Stimulated activated CD4-positive, alpha-beta T cell treated with anti-CD3 and anti-CD28 coated beads, Interleukin-1b, Interleukin-23, amount 100 ng/mL, for 1 hour (primary cell): ENCODE measurements at places on chromosomes 7 and 10.

DNA sequence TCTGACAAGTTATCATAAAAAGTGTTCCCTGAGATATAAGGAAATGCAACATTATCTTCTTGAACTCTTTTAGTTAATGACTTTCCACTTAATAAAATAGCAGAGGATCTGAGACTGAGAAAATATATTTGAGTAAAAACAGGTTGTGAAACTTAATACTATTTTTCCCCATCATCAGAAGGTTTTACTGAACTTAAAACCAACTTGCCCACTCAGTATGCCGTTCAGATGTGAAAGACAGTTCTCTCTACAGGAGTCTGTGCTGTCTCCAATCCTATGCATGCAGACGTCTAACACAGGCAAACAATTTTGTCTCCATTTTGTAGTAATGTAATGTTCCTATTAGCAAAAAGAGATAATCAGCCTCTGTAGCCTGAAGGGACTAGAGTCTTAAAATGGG is 38.2 kb upstream of the CYP2C18 start:
- no peak for DNase-seq

DNA sequence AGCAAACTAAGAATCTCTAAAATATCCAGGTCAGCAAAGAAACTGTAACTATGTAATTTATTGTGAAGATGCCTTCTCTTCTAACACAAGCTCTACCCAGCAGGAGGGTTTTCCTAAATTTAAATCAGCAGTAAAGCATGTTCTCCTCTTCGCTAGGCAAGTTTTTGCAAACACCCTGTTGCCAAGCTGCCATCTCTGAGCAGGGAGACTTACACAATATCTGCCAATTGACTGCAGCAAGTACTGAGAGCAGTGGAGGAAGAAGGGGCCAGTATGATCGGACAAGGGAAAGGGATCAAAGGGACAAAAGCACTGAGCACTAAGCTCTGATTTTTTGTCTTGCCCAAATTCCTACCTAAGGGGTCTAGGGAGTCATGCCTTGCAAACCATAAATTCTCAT is 16.0 kb upstream of the LANCL2 start:
- DNase-seq: no peak

- no peak for DNase-seq
These were observed 77.1 kb downstream of the INPP5A start for GRCh38 chr10:132614431-132615340.

- DNase-seq: no peak
These were observed 451.9 kb downstream of the DPP6 start for GRCh38 chr7:154503962-154504550.

- no peak for DNase-seq
These were observed 31.7 kb upstream of the AGR2 start for GRCh38 chr7:16836481-16836880.

DNA sequence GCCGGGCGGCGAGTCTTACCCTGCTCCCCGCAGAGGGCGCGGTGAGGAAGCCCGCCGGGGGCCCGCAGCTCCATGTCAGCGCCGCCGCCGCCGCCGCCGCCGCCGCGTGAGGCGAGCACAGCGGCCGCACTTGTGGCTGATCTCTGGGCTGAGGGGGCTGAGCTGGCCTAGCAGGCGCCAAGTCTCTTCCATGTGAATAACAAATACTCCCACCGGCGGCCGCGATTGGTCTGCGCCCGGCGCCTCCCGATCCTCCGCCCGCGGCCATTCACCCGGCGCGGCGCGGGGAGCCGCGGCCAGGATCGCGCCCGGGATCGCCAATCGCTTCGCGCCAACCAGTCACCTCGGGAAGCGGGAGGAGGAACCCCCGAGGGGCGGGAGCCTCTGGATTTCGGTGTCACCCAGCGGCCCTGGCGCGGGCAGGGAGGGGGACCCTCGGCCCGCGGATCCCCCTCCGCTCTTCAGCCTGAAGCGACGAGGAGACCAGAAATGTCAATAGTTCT is at the start of gene GRM8:
GRM8 (minus strand) TSS at position 164 of the 503 bp plus-strand sequence.
- no peak for DNase-seq

- no peak for DNase-seq
These were observed 44.4 kb upstream of the AMPH start for GRCh38 chr7:38675494-38676106.

DNA sequence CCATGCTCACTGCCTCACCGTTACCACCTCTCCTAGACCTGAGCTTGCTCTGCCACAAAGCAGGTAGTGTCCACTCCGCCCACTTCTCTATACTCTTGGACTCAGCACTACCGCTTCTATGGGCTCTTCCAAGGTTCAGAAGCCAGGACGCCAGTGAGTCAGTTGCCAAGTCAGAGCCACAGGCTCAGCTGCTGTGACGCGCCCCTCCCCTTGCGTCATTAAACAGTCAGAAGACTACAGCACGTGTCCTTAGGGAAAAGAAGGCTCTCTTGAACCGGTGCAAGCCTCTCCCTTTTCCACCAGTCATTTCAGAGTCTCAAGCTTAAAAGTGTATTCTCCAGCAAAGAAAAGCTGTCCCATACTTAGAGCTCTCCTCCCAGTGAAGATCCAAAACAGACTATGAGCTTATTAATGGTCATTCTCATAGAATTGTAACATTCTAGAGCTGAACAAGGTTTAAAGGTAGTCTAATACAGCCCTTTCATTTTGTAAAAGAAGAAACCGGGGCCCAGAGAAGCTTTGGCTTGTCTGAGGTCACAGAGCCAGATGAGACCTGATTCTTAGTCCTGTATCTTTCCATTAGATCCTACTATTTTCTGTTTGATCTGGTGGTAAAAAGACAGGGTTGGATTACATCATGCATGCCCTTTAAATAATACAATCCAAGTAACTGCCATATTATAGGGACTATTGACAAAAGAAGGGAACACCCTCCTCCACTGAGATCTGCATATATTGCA is 40.9 kb upstream of the MET start:
- no peak for DNase-seq

DNA sequence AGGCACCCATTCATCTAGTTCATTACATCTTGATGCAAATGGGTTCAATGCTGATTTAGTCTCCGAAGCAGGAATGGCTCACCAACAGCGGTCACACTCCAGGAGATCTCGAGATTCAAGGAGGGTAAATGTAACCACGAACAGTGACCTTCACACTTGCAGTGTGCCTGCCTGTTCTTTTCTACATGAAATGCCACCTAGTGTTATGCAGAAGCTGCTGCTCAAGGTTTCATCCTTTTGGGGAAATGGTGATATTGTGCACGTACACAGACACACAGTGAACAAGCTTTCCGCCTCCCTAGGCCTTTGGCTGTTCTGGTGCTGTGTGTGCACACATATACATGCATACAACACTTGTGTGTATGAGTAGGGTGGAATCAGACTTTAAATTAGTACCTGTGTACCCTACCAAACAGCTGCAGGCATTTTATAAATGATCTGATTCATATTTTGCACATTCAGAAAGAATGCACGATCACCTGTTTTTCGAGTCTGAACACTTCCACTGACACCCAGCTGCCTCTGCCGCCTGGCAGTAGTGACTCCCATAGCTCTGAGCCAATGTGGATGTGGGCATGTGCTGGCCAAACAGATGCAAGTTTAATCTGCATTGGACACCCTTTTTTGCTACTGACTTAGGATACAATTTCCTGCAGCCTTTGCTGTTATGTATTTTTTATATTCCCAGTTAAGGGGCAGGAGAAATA is 100.5 kb downstream of the TACC2 start:
- DNase-seq: no peak

GRCh38 chr7:132059141-132059540 is 502.7 kb upstream of the PODXL start:
- DNase-seq: no peak

DNA sequence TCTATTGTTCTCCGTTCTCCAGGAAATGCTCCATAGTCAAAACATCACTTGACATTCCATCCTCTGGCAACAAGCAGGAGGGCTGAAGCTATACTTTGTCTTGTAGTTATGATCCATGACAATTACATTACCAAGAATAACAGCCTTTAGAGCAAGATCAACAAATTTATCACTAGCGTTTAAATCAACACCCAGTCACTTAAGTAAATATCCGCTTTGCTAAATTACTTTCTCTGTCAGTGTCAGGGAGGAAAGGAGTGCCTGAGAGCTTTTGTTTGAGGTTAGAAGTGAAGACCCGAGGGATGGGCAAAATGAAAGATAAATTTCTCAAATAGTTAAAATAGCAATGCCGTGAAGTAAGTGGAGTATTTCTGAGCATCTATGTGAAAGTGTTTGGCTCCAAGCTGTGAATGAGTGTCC is 236.1 kb upstream of the BMPER start:
- DNase-seq: no peak

GRCh38 chr10:124348801-124349200 is 69.9 kb downstream of the OAT start:
- DNase-seq: no peak

GRCh38 chr7:41872966-41873365 is 170.1 kb upstream of the INHBA start:
- no peak for DNase-seq

- no peak for DNase-seq
These were observed 14.0 kb upstream of the PTTG1IP2 start for GRCh38 chr7:90455163-90456030.

- no peak for DNase-seq
These were observed 37.0 kb downstream of the EPDR1 start for GRCh38 chr7:37957221-37957970.

DNA sequence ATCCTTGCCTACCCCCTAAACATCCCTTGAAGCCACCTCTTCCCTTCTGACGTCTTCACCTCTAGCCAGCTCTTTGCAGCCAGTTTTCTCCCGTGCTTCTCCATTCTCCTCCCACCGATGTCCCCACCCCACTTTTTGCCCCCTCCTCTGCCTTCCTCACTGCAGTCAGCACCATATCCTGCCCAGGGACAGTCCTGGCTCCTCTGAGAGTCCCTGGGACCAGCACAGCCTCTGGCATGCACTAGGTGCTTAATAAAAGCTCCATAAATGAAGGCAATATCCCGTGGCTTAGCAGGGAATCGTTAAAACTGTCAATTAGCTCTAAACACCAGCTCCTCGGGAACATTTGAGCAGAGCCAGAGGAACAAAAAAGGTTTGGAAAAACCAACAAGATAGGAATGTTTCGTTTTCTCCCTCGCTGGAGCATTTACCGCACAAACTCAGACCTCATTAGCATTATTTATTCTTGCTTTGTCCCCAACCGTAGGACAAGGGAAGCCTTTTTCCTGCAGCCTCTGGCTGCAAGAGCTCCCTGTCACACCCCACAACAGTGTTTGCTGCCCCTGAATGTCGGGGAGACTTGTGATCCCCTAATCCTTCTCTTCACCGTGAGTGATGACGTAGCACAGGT is 16.1 kb downstream of the MYL10 start:
- no peak for DNase-seq

DNA sequence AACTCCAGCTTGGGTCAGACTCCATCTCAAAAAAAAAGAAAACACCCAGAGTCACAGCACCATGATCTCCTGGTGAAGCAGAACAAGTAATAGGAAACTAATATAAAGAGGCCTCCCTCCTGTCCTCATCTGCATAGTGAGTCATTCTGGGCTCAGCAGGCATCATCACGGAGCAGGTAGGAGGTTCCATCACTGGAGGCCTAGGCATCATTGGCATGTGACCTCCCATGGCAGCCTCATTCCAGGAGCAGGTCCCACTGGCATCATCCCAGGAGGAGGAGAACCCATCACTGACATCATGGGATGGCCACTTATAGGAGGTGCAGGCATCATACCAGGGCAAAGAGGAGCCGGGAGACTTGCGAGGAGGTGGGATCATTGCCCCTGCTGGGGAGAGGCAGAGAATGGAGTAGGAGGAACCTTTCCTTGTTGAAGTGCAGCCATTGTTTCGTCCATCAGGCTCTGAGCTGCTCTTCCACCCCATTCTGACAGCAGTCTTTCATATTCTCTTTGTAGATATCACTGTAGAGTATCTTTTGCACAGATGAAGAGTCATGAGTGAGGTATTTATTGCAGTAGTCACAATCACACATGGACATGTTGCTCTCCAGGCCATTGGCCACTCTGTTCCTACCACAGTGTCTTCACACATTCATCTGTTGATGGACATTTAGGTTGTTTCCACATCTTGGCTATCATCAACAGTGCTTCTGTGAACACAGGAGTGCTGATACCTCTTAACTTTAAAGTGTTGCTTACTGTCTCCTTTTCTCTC is 73.8 kb downstream of the OSBPL3 start:
- no peak for DNase-seq

DNA sequence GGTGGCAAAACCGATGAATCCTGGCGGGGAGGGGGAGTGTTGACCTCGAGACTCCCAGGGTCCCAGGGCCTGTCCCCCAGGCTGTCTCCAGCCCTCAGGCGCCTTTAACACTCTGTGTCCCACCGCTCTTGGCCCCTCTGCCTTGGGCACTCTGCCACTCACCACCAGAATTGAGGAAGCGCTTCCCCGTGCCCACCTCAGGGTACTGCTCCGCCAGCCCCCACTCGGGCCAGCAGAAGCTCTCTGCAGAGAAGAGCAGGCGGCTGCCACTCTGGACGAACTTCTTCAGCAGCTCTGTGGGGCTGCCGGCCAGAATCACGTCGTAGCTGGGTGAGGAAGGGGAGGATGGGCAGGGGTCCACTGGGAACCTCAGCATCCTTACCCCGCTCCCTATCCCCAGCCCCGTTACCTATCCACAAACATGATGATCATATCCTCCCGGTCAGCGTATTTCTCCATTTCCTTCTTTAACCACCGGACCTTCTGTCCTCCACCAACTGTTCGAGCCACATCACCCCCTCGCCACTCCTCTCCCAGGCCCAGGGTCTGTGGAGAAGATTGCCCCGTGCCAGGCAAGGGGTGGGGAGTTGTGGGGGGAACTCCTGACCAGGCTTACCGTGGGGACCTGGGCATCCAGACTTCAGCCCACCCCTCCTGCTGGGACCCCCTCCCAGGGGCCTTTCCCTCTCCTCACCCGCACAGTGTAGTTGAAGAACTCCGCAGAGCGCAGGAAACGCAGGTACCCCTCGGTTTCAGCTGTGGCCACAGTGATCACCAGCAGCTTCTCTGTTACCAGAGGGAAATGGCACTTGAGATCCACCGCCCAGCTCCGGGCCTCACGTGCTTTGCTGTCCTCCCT is 1.2 kb downstream of the PLOD3 start:
- DNase-seq: no peak

- no peak for DNase-seq
These were observed 71.2 kb downstream of the GRID1 start for GRCh38 chr10:86295351-86295750.

- DNase-seq: no peak
These were observed 216.5 kb downstream of the DNAJB6 start for GRCh38 chr7:157553256-157553655.

- no peak for DNase-seq
These were observed 9.2 kb downstream of the ZNF394 start for GRCh38 chr7:99490878-99491277.

GRCh38 chr10:90644165-90644564 is 213.7 kb downstream of the HTR7 start:
- no peak for DNase-seq
